Ascending aorta (tissue), 2 donors: ENCODE measurements at places on chromosomes 1 and 21.
A peak's percentile ranks its signal among the peaks of the same experiment; 100 is the strongest.

- DNase-seq, result no peak
Measured at GRCh38 chr1:147156642-147157041, 15.6 kb downstream of the PRKAB2 start.

DNA sequence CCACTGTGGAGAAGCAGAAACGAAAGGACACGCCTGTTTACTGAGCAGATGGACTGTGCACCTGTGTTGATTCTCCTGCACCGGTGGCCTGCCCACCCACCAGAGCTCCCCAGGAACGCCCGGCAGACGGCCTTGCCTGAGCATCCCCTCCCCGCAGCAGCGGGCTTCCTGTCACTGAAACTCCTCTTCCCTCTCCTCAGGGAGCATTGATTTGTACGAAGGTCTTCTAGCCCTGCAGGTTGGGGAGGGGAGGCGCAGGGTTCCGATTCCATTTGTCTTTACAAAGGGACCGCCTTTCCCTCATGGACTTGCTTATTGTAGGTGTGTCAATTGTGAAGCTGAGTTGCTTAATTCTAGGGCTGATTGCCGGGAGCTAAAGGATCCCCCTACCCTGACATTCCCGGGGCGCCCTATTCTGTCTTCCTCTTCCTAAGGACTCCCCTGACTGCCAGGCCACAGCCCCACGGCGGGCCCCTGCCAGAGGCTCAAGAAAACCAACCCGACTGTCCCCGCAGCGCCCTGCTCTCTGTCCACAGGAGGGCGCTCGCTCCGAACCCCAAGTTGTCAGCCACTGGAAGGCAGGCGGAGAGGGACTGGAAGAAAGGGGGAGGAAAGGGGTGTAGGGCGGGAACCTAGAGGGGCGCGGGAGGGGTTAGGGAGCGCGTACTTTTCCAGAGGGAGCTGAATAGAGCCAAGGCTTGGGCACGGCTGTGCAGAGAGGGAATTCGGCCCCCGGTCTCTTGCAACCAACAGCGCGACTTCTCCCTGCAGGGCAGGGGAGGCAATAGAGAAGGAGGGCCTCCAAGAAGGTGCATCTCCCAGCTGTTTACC, 2.8 kb downstream of the S100A6 start:
- DNase-seq, result peak; percentile 65

GRCh38 chr1:229970714-229971113, 96.3 kb upstream of the GALNT2 start:
- no peak for DNase-seq

DNA sequence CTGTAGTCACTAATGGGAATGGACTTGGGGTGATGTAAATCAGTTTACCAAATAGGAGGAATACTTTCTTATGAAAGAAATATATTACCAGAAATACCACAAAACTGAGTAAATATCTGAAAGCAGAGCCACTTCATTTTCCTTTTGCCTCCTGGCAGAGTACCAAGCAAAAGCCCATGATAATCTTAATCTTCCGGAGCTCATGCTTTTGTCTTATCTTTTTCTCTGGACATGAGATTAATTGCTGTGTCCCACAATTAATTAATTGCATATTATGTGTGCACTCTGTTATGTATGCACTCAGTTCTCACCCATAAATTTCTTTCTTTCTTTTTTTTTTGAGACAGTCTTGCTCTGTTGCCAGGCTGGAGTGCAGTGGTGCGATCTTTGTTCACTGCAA, 94.1 kb upstream of the PDE4B start:
- no peak for DNase-seq

DNA sequence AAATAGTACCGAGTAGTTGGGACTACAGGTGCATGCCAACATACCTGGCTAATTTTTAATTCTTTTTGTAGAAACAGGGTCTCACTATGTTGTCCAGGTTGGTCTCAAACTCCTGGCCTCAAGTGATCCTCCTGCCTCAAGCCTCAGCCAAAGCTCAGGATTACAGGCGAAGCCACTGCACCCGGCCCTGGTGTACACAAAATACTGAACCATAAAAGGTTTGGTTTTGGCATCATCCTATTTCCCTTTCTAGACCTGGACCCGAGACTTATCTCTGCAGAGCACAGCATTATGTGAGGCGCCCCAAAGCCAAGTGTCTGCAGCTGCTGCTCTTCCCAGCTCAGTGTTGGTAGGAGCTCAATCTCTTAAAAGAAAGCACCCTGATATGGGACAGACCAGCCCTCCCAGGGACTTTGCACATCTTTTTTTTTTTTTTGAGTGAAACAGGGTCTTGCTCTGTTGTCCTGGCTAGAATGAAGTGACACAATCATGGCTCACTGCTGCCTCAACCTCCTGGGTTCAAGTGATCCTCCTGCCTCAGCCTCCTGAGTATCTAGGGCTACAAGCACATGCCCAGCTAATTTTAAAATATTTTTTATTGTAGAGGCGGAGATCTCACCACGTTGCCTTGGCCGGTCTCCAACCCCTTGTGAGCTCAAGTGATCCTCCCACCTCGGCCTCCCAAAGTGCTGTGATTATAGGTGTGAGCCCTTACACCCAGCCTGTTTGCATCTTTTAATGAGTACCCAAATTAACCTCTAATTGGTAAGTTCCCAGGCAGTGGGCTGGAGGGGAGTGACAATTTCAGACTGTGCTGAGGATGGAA, 20.4 kb downstream of the TEX35 start:
- DNase-seq, result no peak

GRCh38 chr1:233777566-233777965, 126.9 kb upstream of the SLC35F3 start:
- DNase-seq, result no peak

DNA sequence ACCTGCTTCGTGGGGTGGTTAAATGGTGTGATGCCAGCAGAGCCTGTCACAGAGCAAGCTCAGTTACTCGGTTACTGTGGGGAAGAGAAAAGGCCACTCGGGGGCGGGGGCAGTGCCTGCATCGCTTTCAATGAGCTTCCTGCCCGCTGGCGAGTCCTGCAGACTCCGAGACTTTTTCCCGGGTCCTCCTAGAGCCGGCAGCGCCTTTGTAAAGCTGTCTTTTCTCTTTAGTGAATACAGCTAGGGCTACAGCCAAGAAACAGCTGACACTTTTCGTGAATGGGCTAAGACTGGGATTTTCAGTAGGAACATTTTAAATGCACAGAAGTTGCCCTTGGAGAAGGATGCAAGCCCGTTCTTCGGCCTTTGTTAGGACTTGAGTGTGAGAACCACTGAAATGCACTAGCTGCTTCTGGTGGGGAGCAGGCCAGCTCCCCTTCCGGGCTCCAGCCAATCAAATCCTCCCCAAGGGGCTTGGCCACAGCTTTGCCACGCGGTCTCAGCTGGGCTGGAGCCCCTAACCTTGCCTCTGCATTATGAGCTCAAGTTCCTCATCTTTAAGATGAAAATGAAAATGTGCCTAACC, 23.4 kb upstream of the EFHD2 start:
- DNase-seq, result no peak

GRCh38 chr21:45430521-45431501, 25.8 kb downstream of the COL18A1 start:
- no peak for DNase-seq

GRCh38 chr1:36924282-36924811, 110.0 kb downstream of the GRIK3 start:
- DNase-seq, result no peak

DNA sequence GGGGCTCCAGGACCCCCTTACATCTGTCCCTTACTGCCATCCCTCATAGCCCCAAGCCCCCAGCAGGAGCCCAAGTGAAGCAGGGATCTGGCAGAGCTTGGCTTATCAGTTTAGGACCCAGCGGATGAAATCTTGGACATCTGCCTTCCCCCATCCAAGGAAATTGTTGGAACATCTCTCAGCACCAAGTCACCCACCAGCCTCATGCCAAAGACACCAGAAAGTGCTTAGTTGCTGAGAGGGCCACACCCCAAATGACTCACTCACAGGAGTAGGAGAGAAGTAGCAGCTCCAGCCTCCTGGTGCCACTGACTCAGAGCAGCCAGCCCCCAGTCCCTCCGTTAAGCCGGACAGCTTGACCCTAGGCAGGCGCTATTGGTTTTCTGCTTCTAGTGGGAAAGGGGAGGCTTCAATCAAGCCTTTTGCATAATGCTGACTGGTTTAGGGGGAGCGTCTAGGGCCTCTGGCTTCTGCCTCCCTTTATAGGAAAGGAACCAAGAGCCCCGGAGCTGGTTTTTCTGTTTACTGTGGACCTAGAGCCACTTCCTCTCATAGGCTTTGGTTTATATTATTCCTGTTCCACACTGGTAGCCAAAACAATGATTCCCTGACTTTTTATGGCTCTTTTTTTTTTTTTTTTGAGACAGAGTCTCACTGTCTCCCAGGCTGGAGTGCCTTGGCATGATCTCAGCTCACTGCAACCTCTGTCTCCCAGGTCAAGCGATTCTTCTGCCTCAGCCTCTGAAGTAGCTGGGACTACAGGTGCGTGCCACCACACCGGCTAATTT, 114.2 kb upstream of the IPO9 start:
- DNase-seq, result peak; percentile 99

GRCh38 chr1:3547055-3548005, 64.0 kb downstream of the MEGF6 start:
- DNase-seq, result no peak

GRCh38 chr21:38773099-38774061, 32.3 kb upstream of the ETS2 start:
- peak; percentile 43 for DNase-seq

DNA sequence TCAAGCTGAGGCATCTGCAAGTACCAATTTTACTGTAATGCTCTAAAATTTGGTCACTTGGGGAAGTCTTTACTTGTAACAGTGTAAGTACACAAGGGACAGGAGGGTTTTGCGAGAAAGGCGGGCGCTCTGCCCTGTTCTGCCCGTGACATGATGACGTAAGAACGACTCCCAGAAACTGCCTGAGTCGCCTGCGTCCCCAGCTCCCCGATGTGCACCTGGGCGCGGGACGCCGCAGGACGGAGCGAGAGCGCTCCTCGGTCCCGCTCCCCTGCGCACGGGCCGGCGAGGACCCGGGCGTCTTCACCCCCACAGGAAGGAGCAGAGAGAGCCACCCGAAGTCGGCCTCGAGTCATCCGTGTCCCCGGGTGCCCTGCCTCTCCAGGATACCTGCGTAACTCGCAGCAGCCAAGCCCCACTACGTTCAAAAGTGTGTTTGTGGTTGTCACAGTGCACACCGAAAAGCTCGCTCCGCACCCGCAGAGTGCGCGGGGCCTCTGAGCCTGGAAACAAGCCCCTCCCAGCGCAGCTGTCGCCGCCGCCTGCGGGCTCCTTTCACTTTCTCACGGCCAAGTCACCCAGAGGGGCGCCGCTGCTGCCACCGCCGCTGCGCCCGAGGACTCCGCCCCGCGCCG, 3.3 kb upstream of the ZBTB18 start:
- peak; percentile 84 for DNase-seq

DNA sequence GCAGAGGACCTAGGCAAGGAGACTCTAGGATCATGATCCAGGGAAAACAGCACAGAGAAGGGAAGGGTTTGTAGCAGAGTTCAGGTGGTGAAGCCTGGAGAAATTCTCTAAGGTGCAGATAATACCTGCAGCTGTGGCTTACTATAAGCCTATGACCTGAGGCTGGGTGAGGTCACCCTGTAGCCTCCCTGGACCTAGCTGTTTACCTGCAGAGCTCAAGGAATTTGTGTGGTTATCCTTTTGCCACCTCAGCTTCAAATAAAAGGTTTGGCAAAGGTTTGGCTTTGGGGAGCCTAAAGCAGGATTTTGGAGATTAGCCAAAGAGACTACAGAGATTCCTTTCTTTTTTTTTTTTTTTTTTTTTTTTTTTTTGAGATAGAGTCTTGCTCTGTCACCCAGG, 79.5 kb upstream of the ZNF648 start:
- no peak for DNase-seq

- peak; percentile 50 for DNase-seq
Measured at GRCh38 chr1:1360506-1361169, 2.3 kb upstream of the MXRA8 start.

- DNase-seq, result no peak
Measured at GRCh38 chr1:17409391-17409811, 30.1 kb downstream of the RCC2 start.

- DNase-seq, result no peak
Measured at GRCh38 chr1:8754993-8755392, 62.4 kb downstream of the RERE start.

DNA sequence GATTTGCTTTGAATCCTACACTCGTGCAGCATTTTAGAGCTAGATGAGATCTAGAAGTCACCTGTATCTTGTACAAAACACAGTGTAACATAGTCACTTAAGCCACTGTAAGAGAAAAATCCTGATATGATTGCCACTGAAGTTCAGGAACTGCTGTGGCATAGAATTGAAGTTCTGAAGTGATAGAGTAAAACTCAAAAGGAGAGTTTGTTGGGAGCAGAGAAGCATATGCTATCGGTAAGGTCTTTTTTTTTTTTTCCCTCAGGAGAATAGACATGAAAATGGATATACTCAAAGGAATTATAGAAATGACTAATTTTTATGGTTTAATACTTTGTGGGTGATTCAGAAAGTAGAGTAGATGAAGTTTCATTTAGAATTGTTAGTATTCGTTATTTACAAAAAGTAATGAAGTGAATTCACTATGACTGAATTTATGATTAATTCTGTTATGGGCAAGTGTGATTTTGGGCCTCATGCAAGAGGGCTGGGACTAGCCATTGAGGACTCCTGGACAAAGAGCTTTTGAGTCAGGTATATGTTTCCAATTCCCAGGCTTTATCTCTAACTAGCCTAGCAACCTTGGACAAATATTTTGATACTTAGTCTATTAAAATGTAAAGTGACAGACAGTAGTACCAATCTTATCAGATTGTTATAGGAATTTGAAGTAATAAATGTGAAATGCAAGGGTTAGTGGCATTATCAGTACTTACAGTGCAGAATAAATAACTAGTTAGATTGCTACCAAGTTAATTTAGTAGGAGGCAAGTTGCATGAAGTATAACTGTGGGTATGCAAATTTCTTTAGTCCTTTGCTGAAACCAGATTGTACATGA, 3.1 kb downstream of the KCTD3 start:
- DNase-seq, result no peak

- DNase-seq, result no peak
Measured at GRCh38 chr1:245718951-245719350, 564.2 kb downstream of the KIF26B start.

DNA sequence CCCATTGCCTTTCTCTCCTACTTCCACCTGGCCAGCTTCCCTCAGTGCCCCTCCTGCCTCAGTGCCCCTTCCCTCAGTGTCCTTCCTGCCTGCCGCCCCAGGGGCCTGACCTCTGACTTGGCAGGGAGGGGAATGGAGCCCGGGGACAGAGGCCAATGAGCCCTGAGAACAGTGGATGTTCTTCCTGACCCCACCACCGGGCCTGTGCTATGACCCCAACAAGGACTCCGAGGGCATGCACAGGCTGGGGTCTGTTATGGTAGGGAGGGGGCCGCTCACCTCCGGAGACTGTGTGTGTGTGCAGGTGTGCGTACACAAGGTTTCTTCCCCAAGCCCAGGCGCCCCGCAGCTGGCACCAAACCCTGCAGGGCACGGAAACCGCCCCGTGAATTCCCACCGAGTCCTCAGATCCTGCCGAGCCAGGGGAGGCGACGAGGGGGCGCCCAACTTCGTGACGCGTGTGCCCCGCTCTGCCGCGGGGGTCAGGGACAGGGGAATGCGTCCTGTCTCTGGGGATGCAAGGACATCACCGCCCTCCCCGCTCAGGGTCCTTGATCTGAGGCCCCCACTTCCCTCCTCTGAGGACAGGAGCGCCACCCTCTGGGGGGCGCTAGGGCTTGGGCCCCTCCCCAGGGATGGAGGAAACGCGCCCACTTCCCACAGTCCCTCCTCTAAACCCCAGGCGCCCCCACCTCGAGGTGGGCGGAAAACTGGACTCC, 766 bp downstream of the RAP1GAP start:
- DNase-seq, result no peak
